Tibial nerve (tissue), 4 donors: ENCODE measurements at places on chromosomes 12 and 14. TPM values are rescaled to one million over a fixed set of nuclear protein-coding genes. Genes with fewer than 3 reads are reported as not detected.

GRCh38 chr12:50185970-50186663 is 18.9 kb upstream of the CERS5 start:
- no peak for DNase-seq

GRCh38 chr12:77402716-77403115 is 337.3 kb upstream of the E2F7 start:
- no peak for DNase-seq

GRCh38 chr14:57617510-57617909 is 123.9 kb upstream of the CCDC198 start:
- DNase-seq, result no peak

The TCL1B gene
- not detected for total RNA-seq

The ERBB3 gene
- total RNA-seq, result 96.7 TPM

The EPS8 gene
- total RNA-seq, result 174 TPM

The EGLN3 gene
- 9.2 TPM for total RNA-seq
